Stimulated activated CD8-positive, alpha-beta memory T cell treated with anti-CD3 and anti-CD28 coated beads, Interleukin-15, amount 100 ng/mL, for 4 hours (primary cell): ENCODE measurements at places on chromosomes 1 and 21.

DNA sequence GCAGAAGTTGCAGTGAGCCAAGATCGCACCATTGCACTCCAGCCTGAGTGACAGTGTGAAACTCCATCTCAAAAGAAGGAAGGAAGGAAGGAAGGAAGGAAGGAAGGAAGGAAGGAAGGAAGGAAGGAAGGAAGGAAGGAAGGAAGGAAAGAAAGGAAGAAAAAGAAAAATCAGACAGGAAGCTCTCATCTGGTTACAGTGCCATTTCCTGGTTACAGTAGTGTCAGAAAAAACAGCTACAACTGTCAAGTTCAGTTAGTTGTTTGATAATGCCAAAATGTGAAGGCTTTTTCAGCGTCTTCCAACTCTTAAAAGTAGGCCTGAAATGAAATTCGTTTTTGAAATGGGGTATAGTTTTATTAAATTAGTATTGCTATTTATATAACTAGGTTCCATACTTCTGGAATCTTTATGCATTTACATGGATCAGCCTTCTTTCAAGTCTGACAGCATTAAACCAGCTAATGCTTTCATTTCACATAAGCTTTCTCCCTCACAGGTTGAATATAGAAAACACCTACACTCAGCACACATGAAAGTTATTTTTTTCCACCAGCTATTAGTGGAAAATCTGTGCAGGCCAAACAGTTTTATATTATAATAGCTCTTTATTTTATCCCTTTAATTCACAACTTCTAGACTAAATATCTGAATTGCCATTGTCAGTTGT is 21.2 kb downstream of the PTPN22 start:
- no peak for DNase-seq

DNA sequence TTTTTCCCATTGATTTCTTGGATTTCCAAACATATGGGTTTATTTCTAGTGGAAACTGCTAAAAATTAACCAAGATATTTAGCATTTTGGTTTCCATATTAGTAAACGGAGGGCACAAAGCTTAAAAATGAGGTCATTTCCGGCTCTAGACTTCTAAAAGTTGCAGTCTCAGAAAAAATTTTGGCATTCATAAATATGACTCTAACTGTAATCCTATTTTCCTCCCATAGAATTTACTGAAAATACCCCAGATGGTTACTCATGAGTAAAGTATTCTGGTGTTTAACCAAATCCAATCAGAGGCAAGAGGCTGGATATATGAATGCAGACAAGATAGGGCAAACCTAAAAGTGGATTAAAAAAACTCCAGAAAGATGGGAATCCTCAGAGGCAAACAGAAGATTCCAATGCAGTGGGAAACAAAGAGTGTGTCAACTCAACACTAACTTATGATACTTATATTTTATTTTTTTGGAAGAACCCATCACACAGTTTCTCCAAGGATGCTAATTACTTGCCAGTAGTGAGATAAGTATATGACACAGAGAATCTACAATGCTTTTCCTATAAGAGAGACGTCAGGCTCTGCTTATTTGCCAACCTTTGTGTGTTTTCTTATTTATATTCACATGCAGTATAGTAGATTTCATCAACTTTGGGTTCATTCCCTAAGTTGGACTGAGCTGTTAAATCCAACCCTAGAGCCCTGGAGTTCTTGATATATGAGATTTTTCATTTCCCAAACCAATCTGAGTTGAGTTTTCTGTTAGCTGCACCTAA is 90.1 kb upstream of the BCL10 start:
- no peak for DNase-seq

DNA sequence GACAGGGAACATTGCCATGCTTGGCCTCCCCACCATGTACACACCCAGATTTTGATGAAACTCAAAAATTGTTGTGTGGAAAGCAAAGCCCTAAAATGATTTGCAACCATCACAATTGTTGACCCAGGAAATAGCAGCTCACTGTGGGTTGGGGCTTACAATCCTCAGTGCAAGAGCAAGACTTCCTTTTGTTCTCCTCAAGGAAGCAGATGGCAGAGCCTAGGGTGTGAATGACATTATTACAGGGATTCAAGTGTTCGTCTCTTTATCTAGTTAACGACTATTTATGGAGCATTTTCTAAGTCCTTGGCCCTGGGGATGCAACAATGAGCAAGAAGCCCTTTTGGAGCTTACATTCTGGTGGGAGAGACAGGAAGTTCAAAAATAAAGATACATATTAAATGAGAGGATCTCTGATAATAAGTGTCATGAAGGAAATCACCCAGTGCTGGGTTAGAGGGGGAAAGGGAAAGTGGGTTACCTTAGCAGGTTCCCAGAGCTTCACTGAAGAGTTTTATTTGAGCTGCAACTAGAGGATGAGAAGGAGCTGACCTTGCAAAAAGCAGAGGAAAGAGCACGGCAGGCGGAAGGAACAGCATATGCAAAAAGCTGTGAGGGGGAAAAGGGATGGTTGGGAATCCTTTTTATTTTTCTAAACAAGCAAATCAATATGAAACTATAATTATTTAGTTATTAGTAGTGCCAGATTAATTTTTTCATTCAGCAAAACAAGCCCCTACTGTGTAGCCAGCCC is 38.5 kb upstream of the ID3 start:
- DNase-seq = no peak

DNA sequence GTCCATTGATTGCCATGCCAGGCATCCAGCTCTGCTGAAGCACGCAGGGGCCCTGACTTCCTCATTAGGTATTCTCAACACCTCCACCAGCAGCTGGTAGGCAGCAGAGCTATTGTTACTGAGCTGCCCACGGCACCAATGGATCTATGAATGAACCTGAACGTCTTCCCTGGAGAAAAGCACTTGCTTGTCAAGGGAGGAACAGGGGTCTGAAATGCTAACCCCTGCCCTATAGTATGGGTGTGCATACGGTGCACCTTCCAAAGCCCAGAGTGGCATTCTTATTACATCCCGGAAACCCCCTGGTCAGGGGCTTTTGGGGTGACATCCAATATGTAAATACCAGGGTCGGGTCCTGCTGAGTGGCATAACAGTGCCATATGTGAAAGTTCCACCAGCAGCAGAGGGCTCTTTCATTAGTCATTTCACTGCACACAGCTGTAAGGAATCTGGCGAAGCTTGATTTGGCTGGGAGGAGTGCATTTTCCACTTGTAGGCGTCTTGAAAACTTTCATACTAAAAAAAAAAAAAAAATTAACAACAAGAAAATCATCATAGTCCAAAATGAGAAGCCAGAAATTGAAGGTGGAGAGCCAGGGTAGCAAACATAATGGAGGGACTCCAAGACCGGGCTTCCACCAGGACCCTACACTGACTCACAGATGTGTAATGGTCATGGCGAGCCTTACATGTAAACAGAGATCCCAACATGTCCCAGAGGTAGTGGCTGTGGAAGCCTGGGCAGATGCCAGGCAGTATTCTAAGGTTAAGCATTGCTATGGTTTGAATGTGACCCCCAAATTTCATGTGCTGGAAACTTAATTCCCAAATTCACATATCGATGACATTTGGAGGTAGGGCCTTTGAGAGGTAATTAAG is 58.8 kb upstream of the PRDX6 start:
- no peak for DNase-seq

GRCh38 chr1:31238986-31239613 is 587 bp downstream of the NKAIN1 start:
- no peak for DNase-seq

GRCh38 chr1:174954671-174955669 is 44.8 kb upstream of the CACYBP start:
- DNase-seq = no peak

GRCh38 chr1:28087614-28088167 is 719 bp downstream of the EYA3 start:
- no peak for DNase-seq

GRCh38 chr21:28971171-28971570 is 21.5 kb downstream of the LTN1 start:
- no peak for DNase-seq

DNA sequence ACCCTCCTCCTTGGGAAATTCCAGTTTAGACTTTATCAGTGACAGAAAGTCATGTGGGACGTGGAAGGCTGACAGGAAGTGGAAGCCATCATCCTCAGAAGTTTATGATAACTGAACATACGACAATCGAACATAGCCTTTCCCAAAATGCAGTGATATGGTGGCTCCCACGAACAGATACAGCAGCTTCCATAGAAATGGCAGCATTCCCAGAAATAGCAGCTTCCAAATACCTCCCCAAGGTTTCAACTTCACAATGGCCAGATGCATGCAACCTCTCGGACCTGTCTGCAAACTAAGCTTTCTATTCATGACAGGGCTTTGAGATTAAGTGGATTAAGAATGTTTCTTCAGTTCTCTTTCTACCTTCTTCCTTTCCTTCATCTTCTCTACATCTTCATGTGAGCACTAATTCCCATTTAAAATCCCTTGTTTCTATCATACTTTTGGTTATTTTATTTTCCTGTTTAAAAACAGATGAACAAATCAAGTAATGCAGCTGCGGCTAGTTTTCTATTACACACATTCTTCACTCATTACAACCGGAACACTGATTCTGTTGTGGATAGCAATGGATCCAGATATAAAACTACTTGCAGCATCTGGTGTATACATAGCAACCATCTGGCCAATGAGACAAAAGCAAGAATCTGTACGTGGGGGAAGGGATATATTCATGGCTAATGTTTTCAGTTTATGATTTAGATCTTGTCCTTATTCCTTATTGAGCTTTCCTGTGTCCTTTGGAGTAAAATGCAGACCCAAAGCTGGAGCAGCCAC is 304.8 kb downstream of the BRINP3 start:
- DNase-seq = no peak

DNA sequence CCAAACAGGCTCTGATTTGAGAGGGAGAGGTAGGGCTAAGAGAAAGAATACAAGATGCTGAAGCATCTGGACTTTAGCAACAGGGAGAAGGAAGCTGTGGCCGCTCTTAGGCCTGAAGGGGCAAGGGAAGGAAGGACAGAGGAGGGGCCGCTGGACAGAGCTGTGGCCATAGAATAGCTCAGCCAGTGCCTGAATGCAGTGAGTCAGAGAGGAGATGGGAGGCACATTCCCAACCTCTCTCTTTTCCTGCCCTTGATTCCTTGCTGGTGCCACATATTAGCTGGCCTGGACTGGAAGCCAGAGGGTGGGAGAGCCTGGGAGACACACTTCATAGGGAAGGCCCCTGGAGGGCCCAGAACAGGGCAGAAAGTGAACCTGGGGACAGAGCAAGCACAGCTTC is 83.4 kb upstream of the POU3F1 start:
- no peak for DNase-seq

DNA sequence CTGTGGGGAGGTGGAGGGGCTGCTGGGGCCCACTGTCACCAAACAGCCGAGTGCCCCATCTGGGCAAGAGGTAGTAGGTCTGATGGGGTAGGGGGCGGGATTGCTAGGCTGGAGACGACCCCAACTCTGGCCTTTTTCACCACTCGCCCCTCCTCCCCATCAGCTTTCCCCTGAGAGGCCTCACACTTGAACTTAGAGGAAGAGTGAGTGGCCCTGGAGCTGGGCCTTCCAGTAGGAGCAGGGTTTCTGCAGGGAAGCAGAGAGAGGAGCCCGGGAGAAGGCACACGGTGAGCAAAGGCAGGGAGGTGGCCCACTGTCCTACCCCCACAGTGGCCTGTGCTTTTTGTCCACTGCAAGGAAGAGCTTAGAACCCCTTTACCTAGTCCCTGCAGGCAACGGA is 111.9 kb upstream of the WNT4 start:
- DNase-seq = no peak

GRCh38 chr1:17045634-17046333 is 8.0 kb downstream of the SDHB start:
- DNase-seq = no peak

- DNase-seq = no peak
These were observed 4.6 kb downstream of the RCC1 start for GRCh38 chr1:28510273-28510969.

GRCh38 chr1:230684998-230685397 is 28.9 kb downstream of the AGT start:
- no peak for DNase-seq

DNA sequence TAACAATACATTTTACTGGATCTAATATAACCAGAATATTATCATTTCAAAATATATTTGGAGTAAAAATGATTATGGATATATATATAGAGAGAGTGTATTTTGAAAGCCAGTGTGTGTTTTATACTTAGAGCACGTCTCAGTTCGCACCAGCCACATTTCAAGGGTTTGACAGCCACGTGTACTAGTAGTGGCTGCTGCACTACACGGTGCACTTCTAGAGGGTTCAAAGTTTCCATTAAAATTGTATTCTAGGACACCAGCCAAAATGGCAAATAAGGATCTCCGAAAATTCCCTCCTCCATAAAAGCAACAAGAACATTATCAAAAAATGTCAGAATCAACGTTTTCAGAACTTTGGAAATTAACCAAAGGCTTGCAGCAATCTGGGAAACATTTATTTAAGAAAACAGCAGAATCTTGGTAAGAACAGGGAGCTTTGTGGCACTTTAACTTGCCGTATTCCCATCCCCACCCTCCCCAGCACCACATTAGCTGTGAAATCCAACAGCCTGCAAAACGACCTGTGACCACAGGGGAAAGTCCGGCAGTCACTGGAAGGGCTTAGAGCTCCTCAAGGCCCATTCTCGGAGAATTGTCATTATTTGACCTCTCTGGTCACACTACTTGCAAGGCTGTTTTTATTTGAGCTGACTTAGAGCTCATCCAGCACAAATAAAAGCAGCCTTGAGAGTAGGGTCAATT is 33.5 kb upstream of the MRPS6 start:
- no peak for DNase-seq

GRCh38 chr1:107559881-107560280 is 405.1 kb downstream of the VAV3 start:
- DNase-seq = no peak

DNA sequence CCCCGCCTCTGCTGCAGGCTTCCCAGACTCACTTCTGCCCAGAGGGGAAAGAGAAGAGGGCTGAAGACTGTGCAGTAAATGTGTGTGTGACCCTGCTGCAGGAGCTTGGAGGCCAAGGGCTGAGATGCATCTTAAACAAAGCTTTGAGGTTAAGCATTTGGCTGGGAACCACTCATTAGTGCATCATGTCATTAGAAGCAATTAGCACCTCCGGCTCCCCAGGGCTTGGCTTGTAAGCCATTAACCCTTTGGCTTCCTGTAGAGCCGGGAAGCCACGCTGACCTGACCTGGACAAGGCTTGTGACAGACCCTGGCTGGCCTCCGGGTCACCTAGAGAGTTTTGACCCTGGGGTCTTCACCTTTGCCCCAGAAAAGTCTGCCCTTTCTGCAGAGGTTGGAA is 77.0 kb downstream of the CSMD2 start:
- DNase-seq = no peak

DNA sequence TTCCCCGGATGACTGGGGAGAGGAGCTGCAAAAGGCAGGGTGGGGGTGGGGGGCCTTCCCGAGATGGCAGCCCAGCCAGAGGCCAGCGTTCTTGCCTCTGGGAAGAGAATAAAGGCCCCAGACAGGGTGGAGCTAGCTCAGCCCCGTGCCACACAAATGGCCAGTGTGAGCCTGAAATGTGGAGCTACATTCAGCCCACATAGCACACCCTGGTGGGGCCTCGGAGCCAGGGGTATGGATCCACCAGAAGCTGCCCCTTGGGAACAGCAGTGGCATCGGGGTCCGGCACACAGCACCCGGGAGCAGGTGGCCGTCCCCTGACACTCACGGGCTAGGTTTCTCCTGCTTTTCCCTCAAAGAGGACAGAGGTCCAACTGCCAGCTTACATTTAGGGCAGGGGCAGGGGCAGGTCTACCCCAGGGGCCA is 93.9 kb downstream of the PDE9A start:
- no peak for DNase-seq
